SW 1271 (cell line): ENCODE measurements at places on chromosomes 6 and 20.

DNA sequence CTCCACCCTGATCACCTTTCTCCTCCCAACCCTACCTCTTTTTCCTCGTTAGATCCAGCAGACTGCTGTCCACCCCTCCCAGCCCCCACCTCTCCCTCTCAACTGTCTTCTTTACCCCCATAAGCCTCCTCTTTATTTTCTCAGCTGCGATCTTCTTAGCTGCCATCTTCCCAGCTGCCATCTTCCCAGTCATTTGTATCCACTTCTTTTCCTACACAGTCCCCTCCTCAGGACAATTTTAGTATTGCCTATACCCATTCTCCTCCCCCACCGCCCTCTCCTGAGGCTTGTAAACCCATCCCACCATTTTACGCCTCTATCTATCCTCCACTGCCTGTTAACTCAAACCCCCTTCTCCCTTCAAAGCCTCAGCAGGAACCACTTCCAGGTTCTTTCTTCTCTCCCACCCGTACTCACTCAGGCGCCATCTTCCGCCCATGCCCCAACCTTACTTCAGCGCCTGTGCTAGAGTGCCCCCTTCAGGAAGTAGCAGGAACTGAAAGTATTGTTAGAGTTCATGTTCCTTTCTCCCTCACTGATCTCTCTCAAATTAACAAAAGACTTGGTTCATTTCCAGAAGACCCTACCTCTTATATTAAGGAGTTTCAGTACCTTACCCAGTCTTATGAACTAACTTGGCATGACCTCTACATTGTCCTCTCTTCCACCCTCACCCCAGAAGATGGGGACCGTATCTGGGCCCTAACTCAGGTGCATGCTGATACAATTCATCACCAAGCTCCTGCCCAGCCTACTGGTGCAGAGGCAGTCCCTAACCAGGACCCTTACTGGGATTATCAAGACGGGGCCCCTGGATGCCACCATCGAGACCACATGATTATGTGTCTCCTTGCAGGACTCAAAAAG is 236.0 kb downstream of the ADGRG6 start:
- peak; percentile 9 for DNase-seq

- DNase-seq, result no peak
Measured at GRCh38 chr20:3559637-3560036, 88.8 kb downstream of the ATRN start.

DNA sequence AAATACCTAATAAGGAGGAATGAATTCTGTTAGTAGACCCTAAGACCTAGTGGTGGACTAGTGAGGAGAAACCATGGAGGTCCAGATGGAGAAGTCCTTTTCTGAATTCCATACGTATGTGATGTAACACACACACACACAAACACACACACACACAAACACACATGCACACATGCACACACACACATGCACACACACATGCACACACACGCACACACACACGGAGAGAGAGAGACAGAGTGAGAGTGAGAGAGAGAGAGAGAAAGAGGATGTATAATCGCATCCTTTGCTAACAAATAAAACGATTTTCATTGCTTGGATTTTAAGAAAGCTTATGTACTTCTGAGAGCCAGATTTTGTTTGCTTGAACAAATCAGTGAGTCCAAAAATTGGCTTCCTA is 132.6 kb upstream of the CEP162 start:
- DNase-seq, result no peak

- no peak for DNase-seq
Measured at GRCh38 chr6:148739822-148740128, 7.1 kb upstream of the UST start.

- no peak for DNase-seq
Measured at GRCh38 chr6:139174961-139175360, 40.1 kb downstream of the HECA start.
